ENCODE measurements at places on chromosomes 4 and X. TPM values are rescaled to one million over a fixed set of nuclear protein-coding genes. Genes with fewer than 3 reads are reported as not detected.
A peak's percentile ranks its signal among the peaks of the same experiment; 100 is the strongest.

CCNA2 gene
- total RNA-seq, result 1.7 TPM

PAK3 gene
- 1.3 TPM for total RNA-seq

UGT2B15 gene
- total RNA-seq, result not detected

AR gene
- total RNA-seq, result 14.5 TPM

GYPB gene
- total RNA-seq, result not detected

DDX53 gene
- not detected for total RNA-seq

ZFP42 gene
- total RNA-seq, result not detected

NLRP2B gene
- total RNA-seq, result not detected

CABS1 gene
- total RNA-seq, result not detected

SASH3 gene
- total RNA-seq, result 2.1 TPM

PDGFC gene
- total RNA-seq, result 15.2 TPM

FDCSP gene
- not detected for total RNA-seq

- no peak for DNase-seq
Observed at GRCh38 chrX:150762258-150763165, 69.3 kb downstream of the MTMR1 start.

DNA sequence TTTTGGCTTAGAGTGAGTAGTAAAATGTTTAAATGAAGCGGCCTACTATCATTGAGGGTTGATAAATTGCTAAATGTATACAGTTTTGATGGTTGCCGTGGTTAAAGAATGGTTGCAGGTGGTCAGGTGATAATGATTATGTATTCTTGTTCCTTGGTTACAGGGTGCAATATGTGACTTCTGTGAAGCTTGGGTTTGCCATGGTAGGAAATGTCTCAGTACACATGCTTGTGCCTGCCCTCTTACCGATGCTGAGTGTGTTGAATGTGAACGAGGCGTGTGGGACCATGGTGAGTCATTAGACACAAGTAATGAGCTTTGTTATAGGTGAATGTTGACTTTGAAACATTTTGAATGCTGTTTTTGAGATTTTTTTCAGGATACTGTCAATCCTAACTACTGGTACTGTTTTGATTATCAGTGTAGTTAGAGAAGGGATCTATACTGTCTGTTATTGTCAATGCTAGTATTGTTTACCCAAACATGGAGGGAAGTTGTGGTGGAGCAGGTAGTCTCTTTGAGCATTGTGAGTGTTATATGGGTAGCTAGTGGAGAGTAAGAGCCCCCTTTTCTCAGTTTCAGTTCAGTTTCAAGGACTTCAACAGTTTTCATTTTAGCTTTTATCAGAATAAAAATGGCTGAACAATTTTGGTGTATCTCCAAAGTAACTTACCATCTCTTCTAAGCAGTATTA, 8.9 kb downstream of the ZNF330 start:
- no peak for DNase-seq

DNA sequence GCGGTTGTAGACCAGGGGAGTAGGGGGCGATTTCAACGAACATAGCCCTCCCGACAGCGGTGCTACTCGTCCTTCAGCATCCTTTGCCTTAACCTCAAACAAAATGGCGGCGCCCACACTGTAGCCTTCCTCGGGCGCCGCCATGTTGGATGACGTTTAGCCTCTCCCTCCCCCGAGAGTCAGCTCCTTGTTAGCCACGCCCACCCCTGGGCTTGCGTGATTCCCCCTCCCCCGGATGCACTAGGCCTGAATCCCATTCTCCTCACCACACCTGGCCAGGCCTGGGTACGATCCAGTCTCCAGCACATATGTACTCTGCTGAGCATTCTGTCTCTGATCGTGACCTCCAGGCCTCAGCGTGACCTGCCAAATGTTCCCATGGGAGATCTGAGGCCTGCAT, 49.0 kb upstream of the ZNF157 start:
- peak; percentile 78 for DNase-seq

DNA sequence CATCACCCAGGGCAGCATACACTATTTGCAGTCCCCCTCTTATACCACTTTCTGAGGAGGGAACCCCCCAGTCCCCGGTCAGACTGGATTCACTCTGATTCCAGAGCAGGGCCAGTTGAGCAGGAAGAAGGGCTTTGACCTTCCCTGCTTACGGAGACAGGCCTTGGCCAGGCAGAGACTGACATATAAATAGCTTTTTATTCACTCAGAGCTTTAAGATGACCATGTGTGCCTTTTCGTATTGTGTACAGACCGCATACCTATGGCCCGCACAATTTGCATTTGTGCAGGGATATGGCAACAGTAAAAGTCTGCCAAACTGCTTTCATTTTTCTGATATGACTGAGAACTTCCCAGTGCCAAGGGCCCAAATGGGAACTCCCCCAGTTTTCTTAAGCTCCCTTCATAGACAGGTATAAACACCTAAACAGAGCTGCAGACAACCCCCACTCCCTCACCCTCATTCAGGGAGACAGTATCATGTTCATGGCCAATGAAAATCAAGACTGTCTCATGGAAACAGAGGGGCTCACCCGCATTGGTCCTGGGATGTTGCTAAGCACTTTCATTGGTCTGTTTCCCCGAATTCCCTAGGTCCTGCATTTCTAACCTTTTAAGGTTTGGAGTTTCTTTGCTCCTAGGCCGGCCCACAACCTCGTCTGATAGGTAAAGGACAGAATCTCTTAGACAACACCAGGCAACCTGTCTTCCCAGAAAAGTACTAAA, 86.0 kb downstream of the RTL5 start:
- no peak for DNase-seq

- peak; percentile 58 for DNase-seq
Observed at GRCh38 chrX:120309873-120310705, 1.2 kb downstream of the TMEM255A start.

DNA sequence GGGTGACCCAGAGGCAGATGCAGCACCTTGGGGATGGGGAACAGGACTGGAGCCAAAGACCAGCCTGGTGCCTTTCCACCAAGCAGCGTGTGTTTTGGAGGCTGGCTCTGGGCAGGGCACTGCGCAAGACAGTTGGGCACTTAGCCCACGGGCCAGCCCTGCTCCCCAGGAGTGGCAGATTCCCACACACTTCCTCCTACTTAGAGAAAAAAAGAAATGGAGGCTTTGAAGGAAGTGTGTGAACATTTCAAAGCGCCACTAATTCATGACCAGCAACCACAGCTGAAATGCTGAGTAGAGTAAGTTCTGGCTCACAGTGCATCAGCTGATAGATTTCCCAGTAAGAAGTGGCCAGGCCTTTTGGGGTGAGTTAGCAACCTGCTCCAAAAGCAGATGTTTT, 54.9 kb upstream of the LGI2 start:
- DNase-seq, result peak; percentile 67

DNA sequence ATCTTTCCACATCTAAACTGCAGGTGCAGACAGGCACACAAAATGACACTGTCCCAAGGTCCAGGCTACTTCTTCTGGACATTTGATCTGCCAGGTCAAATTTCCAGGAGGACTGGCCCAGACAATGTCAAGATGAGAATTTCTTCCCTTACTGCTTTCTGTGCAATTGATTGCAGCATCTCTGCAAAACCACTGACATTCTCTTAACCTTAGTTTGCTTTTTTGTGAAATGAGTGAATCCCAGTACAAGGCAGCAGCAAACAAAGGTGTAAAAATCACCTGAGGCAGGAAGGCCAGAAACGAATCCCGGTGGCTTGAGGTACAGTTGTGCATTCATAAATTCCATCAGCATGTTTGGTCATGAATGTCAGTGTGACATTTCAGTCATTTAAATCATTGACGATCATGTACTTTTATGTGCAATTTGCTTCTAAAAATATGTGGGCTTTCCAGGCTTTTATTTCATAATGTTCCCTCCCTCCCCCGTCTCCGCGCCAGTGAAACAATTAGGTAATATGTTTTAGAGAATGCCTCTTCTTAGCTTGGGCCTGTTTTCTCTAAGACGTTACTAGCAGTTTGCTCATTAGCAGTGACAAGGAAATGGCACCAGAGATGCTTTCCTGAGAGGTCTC, 39.1 kb downstream of the NHS start:
- no peak for DNase-seq

GRCh38 chrX:82816562-82816961, 691.5 kb upstream of the POU3F4 start:
- DNase-seq, result no peak

DNA sequence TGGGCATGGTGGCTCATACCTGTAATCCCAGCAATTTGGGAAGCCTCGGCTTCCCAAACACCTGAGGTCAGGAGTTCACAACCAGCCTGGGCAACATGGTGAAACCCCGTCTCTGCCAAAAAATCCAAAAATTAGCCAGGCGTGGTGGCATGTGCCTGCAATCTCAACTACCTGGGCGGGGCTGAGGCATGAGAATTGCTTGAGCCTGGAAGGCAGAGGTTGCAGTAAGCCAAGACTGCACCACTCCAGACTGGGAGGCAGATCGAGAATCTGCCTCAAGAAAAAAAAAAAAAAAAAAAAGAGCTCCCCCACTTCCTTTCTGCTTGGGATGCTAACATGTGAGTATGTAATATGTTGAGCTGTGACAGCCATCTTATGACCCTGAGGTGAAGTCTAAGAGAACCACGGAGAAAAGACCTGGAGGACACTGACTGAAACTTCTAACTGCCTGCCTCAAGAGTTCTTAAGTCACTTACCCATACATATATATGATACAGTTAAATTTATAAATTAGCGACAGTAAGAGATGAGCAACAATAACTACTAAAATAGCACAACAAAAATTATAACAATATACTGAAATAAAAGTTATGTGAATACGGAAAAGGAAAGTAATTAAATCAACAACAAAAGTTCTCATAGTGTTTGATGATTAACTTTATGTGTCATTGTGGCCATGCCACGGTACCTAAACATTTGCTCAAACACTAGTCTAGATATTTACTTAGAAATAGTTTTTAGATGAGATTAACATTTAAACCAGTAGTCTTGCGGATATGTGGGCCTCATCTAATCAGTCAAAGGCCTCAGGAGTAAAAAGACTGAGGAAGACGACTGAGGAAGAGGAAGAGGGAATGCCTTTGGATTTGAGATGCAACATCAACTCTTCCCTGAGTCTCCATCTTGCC, 178.3 kb downstream of the OPHN1 start:
- DNase-seq, result no peak

DNA sequence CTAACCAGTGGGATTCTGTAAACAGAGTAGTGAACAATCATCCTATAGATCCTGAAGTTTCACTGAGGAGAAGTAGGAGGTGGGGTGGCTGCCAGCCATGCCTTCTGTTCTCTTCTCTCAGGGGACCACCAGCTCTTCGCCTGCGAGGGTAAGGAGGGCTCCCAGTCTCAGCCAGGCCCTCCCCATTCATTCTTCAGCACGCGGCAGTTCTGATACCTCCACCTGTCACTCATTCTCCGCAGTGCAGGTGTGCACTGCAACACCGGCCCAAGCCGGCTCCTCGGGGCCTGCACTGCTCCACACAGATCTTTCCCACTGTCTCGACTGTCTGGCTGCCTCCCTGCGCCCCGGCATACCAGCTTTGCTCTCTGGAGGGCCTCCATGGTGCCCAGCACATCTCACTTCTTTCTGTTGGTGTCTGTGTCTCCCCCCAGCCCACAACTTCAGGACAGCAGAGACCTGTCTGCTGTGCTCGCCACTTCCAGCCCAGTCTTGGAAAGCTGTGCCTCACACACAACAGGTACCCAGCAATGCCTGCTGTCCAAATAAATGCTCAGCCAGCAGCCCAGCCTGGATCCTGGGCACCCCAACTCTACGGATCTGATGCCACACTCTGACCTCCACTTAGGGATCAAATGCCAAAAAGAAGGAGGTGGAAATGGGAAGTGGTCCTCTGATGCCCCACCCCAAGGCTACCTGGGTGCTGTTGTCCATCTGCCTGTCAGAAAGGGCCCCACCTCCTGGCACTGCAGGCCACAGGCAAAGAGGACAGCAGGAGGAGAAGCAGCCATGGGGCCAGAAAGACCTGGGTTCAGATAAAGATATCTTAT, 29.0 kb downstream of the ACOX3 start:
- no peak for DNase-seq

GRCh38 chrX:56788229-56788628, 59.2 kb downstream of the NBDY start:
- no peak for DNase-seq

DNA sequence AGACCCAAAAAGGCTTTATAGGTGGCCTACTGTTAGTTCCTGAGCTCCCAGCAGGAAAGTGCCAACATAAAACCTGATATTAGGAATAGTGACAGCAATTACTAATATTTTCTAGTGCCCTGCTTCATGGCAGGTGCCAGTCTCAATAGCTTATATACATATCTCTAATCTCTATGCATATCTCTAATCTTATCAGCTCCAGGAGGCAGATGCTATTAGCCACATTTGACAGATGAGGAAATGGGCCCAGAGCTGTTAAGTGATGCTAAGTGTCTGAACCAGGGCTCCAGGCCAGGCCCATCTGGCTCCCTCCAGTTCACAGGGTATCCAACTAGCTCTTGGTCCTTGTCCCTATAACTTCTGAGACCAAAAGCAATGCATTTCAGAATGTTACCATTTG, 142.5 kb downstream of the CHIC2 start:
- DNase-seq, result no peak

GRCh38 chr4:75547647-75548387, 8.0 kb upstream of the ODAPH start:
- peak; percentile 83 for DNase-seq

GRCh38 chr4:130985371-130985770, 1889.4 kb downstream of the C4orf33 start:
- no peak for DNase-seq
